Activated CD4-positive, alpha-beta T cell treated with anti-CD3 and anti-CD28 coated beads, Interleukin-2, Interleukin-6, amounts not matched to agents 100 ng/mL and 50 ng/mL, durations not matched to agents 16 hours and 8 hours (primary cell): ENCODE measurements at places on chromosomes 12 and 14.

DNA sequence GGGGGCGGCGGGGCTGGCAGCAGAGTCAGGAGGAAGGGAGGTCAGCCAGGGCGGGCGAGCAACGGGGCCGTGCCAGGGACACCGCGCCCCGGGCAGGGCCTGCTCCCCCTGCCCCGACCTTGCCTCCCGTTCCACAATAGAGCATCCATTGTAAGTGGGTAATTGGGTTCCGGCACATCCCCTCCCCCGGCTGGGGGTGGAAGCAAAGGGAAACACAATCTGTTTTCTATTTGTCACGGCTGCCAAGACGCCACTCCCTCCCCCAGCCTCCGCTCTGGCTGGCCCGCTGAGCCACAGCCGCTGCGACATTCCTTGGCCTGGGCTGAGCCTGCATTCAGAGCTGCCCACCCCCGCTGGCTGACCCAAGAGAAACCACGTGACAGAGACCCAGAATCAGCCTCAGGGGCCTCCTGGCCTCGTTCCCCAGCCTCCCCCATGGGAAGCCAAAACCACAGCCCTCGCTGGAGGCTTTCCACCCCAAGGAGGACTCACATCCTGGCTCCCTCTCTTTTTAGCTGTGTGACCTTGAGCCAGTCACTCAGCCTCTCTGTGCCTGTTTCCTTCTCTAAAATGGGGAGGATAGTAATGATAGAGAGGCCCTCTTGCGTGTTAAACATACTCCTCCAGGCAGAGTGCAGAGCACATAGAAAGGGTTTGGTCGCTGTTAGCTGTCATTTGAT, 117.6 kb downstream of the SCARB1 start:
- no peak for DNase-seq

GRCh38 chr12:85621041-85621440, 215.2 kb downstream of the RASSF9 start:
- no peak for DNase-seq

GRCh38 chr14:104968153-104968527, 10.0 kb downstream of the AHNAK2 start:
- no peak for DNase-seq

DNA sequence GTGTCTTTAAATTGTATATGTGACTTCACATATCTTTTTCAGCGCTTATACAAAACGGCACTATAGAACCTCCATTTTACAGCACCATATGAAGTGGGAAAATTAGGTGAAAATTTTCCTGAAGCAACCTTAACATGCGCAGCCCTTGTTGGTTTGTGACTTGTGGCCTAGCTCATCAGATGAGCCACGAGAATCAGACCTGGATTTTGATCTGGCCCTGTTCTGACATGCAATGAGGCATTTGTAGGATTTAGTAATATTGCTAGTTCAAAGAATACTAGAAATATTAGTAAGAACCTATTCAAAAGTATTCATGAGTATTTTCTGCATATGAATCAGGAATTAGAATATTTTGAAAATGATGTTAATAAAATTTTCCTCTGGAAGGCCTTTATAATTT, 2.9 kb downstream of the CDKN1B start:
- no peak for DNase-seq

DNA sequence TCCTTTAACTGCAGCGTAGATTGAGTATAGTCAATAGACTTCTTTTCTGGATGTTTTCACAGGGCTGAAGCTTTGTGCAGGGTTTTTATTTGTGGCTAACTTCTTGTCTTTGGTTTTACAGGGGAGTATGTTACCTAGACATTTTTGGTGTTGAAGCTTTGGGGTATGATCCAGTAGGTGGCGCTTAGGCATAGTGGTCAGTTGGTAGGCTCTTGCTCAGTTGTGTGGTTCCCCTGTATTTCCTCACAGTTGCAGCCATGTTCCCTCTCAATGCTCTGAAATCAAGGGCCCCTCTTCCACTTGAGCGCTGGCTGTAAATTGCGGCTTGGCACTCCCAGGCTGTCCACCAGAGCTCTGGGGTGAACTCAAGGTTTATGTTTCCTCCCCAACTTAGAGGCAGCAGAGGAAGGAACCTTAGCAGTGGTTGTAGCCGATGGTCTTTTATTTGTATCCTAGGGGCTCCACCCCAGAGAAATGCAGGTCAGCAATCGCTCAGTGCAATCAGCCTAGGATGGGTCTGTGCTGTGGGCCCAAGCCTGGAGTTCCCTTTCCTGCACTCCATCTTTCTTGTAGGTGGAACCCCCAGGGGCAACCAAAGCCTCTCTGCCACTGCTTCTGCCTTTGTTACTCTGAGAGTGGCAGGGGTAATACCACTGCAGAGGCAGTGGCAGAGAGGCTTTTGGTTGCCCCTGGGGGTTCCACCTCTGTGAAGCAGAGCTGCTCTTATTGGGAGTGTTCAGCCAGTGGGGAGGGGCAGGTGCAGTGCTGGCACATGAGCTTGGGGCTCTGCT, 55.1 kb downstream of the CMAS start:
- DNase-seq: peak; percentile 56

DNA sequence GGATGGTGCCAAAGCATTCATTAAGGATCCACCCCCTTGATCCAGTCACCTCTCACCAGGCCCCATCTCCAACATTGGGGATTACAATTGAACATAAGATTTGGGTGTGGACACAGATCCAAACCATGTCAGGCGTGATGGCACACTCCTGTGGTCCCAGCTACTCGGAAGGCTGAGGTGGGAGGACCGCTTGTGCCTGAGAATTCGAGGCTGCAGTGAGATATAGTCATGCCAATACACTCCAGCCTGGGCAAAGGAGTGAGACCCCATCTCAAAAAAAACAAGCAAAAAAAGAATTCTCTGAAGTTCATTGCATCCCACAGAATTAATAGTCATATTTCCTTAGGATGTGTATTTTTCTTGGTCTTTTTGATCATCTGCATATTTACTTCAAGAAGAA, 34.9 kb downstream of the ZDHHC17 start:
- DNase-seq: no peak

DNA sequence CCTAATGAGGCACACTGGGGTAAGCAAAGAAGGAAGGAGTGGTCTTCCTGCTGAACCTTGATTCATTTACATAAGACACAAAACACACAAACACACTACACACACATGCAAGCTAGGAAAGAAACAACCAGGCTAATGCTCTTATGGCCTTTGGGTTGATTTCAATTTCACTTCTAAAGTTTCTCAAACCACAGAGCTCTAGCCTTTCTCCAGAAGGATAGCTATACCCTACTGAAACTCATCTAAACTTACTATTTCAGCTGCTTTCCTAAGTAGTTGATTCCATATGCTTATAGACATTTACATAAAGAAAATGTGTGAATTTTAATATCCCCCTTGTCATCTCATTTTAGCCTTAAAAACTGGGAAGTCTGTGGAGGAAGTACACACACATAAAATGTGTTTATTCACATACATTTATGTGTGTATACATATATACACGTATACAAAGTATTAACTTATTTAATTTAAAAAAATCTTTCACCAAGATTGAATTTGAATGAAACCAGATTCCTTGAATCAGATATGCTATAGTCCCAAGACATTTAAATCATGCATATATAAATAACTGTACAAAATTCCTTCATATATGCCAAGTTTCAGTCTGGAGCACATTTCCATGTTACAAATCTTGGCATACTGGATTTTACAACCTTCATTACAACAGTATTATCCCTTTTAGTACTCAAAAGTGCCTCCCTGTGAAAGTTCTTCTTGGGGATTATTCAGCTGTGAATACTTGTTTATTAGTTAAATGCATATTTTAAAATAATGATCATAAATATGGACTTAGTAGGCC, 231.8 kb upstream of the NPAS3 start:
- DNase-seq: no peak

DNA sequence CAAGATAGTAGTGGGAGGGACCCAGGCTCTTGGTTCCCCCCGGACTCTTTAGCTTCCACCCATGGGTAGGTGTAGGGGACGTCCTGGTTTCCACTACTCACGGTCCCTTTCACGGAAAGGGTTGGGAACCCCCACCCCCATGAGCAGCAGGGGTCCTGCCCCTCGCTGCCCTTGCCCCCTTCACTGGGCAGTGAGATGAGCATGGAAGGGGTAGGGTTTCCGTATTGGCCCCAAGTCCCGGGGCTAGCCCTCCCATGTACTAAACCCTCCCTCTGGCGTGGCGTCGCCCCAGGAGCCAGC, 12.7 kb downstream of the AGAP2 start:
- DNase-seq: no peak

GRCh38 chr14:79037593-79037992, 867.4 kb downstream of the NRXN3 start:
- DNase-seq: no peak

GRCh38 chr12:3704512-3705353, 48.2 kb downstream of the CRACR2A start:
- DNase-seq: no peak

DNA sequence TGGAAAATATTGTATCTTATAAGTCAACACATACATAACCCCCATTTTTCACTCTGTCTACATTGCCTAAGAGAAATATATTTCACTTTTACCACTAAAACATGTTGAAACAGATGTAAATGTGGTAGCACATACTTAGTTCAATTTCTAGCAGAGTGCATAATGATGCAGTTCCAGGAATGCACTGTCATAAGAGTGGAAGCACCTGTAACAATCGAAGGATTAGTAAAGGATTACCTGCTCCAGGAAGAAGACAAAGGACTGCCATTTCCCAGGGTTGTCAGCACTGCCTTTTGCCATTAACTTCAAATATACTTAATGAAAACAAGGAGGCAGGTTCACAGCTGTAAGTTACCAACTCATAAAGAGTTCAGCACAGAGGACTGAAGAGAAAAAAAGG, 24.6 kb downstream of the DAD1 start:
- peak; percentile 13 for DNase-seq

DNA sequence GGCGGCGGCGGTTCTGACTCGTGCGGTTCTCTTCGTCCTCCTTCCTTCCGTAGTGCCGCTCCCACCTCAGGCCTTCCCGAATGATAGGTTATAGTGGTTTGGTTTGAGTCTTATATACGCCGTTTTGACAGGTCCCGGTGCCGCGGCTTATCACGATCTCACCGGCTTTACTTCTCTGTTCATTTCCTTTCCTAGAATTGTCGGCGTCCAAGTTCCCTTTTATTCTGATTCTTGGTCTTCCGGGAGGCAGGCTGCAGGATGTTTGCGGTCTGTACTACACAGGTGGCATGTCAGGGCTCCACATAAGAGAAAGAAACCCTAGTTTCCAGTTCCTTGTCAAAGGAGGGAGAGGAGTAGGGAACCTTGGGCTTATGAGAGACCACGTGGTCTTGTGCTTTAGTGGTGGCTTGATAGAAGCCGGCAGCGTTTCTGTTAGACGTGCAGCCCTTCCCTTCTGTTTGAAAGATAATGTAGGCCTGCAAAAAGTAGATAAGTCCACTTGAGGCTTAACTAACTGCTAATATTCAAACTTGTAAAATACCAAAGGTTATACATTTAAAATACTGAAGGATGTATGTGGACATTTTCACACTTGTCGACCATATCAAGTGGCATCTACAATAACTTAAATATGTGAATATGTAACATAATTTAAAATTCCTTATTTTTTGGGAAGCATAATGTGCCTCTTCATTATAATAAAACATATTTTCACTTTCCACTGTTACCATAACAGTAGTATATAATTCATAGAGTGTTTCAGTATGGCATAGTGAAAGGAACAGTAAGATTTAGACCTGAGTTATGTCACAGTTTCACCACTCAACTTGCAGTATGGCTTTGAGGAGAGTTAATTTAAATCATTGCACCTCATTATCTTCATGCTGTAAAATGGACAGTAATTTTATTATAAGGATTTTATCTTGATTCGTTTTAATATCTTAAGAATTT, 804 bp downstream of the USP15 start:
- DNase-seq: peak; percentile 83

GRCh38 chr12:110062241-110062640, 13.9 kb upstream of the C12orf76 start:
- no peak for DNase-seq

DNA sequence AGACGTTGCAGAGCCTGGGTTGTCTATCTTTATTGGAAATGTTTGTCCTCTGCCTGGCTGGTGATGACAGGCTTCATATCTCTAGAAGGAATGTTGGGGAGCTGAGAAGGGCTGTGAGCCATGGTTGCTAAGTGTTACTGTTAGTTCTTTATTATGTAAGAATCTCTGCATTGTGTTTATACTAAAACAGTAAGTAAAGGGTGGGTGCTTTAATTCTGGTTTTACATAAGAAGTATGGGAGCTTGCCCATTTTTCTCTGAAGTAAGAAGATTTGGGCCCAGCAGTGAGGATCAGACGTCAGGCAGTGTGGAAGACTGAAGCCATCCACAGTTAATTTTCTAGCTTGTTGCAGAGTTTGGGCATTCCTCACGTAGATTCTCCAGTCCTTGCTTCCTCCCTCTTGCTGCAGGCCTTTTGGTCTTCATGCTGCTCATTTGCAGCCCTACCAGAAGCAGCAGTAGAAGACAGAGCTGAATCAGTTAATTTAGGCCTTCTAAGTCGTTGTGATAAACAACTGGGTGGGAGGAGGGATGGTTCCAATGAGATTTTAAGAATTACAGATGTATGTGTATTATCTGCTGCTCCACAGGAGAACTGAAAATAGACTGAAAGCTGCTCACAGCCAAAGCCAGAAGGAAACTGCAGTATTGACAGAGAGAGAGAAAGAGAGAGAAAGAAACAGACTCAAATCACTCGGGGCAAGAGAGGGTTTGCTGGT, 21.4 kb downstream of the WNT5B start:
- no peak for DNase-seq

GRCh38 chr12:72509891-72510290, 237.7 kb downstream of the TRHDE start:
- no peak for DNase-seq

DNA sequence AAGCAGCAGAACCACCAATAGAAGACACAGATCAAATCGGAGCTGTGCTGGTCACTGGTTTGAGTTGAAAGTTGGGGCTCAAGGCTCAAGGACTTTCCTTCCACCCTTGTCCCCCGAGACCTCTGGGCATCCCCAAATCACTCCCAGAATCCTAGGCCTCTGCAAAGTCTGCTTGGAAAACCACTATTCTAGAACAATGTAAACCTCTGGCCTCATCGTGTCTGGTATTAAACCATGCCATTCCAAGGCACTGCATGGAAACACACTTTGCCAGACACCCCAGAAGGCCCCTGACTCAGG, 288.0 kb downstream of the DPF3 start:
- DNase-seq: no peak
